ENCODE measurements at places on chromosomes 11 and 22.

- no peak for DNase-seq
Observed at GRCh38 chr22:29254286-29254660, 13.5 kb downstream of the RHBDD3 start.

DNA sequence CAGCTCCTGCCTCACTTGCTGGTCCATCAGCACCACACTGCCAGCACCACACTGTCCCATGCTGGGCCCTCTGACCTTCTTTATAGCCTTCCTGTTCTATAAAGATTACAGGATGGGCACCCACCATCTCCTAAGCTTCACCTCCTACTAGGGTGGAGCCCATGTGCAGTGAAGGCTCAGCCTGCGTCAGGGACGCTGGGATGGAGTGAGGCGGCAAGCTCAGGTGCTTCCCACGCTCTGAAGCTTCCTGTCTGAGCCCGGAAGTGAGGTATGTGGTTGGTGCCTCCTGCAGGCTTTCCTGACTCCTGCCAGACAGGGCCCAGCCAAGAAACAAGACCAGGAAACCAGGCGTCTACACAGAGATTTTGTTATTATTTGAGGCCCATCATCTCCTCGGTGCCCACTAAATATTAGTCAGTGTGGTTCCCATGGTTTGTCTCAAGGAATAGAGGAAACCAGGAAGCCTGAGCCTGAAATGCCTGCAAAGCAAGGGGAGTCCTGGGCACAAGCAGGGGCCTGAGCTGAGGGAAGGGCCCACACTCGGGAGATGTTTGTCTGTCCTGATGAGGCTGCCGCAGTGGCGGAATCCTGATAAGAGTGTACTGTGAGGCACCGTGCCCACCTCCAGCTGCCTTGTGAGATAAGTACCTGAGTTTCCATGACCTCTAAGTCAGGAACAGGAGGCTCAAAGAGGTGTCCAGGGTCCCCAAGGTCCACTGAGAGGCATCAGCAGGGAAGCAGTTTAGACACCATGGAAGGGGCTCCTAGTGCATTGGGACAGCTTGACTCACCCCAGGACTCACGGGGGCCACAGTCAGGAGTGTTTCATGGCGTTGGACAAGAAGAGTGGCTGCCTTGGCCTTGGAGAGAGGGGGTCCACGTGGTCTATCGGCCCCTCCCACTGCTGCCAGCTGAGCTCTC lies 22.0 kb downstream of the RSPH14 start:
- peak; percentile 36 for DNase-seq

DNA sequence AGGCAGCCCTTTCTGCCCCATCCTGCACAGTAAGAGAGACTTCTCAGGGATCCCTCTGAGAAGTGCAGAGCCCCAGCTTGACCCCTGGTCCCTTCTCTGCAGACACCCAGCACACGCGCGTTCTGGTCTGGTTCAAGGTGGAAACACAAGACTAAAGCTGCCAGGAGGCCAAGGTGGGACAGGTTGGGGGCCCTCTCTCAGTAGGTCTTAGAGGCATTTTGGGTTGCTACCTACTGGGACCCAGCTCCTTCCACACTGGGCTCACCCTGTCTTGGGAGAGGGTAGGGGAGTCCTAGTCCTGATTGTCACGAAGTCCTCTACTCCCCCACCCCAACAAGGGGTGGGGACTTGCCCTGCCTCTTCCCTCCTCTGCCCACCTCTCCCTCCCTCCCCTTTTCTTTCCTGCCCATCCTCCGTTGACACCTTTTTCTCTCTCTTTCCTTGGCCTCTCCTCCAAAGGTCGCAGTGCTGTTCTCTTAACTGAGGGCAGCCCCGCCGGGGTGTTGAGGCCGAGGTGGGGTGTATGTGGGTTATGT lies 763 bp upstream of the SOX10 start:
- no peak for DNase-seq

DNA sequence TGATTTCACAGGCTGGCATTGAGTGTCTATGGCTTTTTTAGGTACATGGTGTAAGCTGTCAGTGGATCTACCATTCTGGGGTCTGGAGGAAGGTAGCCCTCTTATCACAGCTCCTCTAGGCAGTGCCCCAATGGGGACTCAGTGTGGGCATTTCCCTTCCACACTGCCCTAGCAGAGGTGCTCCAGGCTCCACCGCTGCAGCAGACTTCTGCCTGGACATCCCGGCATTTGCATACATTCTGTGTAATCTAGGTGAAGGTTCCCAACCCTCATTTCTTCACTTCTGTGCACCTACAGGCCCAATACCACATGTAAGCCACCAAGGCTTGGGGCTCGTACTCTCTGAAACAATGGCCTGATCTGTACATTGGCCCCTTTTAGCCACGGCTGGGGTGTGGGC lies 78.3 kb downstream of the RNF169 start:
- DNase-seq: no peak

GRCh38 chr11:63614136-63614671 lies at the start of gene PLAAT3:
Gene PLAAT3, minus strand, starts transcription at chr11:63614433. Its CDS starts 419 bp downstream, at chr11:63614014.
- DNase-seq: no peak

DNA sequence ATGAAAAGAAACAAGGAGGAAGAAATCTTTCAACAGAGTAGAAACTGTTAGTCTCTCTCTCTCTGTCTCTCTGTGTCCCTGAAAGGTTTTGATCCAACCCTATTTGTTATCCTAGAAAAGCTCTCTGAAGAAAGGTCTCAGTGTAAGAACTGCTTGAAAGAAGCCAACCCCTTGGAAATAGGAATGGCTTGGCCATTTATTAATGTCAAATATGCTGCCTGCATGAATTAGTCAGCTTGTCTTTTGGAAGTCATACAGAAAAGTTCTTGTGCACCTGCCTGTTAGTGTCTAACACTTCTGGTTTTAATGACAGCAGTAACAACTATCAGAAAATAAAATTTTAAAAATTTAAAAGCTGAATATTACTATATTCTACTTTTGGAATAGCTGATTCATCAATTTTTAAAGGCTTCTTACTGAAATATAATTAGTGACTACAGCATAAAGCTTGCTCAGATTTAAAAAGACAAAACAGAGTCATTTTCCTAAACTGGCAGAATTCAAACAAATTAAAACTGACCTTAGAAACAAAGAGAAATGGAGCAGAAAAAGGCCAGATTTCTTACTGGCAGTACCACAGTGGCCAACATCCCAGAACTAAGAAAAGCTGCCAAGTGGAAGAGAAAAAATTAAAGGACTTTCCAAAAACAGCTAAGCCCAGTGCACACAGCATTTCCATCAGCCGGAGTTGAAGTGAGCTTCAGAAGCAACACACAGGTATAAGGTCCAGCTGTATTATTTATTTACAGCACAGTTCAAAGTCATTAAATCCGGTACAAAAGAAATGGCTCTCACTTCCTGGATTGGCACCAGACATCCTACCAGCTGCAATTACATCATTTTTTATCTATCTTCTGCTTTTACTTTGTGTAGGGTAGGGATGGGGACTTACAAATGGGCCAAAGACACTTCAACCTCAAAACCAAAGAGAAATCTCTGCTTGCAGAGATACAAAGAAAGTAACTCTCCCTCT lies 76.3 kb downstream of the PRCP start:
- DNase-seq: no peak

DNA sequence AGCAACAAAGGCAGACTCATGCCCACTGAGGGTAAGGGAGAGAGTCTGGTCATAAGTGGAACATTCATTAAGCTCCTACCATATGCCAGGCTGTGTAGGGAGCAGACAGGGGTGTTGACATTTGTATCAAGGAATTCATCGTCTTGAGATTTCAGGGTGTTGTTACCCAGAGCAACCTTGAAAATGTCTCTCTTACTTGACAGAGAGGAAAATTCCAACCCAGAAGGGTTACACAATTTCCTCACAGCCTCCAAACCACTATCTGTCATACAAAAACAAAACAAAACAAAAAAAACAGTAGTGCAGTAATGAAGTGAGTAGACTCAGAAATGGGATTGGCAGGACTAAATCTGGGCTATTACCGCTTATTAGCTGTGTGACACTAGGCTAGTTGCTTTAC lies 113.2 kb downstream of the MIAT start:
- DNase-seq: no peak

- DNase-seq: no peak
Observed at GRCh38 chr22:43094551-43094950, 5.4 kb upstream of the TTLL1 start.

DNA sequence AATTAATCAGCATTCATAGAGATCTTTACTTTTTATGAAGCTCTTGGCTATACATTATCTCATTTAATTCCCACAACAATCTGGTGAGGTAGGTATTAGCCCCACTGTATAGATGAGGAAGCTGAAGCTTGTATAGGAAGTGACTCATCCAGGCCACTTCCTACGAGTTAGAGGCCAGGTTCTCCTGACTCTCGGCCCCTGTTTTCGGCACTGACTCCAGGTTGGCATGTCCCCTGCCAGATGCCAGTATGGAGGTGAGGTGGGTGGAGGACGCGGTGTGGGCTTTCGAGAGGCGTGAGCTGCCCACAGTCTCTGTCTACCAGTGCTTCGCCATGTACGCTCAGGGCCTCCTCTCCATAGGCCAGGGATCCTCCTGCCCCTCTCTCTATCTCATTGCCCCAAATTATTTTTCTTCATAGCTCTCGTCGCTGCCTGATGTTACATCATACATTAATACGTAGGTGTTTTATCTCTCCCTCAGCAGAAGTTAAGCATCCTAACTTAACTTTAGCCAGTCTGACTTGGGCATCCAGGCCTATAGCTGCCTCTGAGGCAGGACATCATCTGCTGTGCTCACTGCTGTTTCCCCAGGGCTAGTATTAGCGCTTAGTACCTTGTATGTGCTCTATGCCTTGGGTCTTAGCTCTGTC lies 9.0 kb downstream of the DGAT2 start:
- no peak for DNase-seq

DNA sequence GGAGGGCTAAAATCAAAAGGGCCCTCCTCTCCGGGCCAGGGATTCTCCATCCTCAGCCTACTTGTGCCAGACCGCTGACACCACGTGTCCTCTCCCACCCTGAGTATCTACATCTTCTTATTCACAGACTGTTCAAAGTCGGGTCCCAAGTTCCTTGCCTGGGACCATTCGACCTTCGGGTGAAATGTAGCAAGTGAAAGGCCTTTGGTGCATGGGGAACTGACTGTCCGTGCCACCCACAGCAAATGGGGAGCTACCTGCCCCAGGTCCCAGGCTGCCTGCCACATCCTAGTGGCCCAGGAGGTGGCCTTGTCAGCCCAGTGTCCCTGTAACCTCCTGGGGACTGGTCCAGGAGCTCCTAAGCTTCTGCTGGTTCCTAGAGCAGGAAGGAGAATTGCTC lies 67.3 kb downstream of the RTL6 start:
- DNase-seq: no peak

DNA sequence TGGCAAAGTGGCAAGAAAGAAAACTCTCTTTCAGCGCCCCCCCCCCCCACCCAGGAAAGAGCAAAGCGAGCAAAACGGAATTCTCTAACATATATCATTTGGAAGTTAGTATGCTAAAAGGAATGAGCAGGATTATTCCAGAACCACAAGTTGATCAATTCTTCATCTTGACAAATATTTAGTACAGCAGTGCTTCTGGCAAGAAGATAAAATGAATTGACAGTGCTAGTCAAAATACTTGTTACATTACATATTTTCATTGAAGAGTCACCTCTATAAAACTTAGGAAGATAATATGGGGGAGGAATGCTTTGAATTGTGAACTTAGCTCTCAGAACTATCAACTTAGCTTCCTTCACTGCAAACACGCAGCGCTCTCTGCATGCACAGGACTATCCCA lies 377.4 kb downstream of the DYNC2H1 start:
- no peak for DNase-seq

DNA sequence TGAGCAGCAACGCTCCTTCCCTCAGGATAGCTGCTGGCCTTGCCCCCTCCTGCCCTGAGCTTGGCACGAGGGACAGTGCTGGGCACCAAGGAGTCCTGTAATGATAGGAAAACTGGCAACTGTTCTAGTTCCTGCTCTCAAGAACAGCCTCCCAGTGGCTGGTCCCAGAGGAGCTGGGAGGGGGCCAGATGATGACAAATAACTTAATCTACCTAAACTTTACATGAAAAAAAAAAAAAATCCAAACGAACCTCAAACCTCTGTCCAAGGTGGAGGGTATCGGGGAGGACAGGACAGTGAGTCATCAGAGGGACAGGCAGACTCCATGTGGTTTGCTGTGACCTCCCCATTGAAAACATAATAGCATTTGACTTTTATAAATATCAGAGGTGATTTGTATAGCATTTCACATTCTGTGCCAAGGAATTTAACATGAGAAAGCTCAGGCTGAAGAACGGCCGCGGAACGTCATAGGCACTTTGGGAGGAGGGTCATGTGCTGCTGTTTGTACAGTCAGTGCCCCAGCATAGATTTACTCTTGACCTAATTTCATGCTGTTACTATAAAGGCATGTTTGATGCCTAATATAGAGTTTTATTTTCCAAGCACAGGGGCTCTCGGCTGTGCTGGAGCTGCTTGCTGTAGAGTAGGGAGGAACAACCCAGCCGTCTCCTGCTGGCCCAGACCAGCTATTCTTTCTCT lies 98.2 kb upstream of the NNMT start:
- DNase-seq: no peak

GRCh38 chr22:49815641-49816091 lies 12.0 kb downstream of the BRD1 start:
- no peak for DNase-seq

DNA sequence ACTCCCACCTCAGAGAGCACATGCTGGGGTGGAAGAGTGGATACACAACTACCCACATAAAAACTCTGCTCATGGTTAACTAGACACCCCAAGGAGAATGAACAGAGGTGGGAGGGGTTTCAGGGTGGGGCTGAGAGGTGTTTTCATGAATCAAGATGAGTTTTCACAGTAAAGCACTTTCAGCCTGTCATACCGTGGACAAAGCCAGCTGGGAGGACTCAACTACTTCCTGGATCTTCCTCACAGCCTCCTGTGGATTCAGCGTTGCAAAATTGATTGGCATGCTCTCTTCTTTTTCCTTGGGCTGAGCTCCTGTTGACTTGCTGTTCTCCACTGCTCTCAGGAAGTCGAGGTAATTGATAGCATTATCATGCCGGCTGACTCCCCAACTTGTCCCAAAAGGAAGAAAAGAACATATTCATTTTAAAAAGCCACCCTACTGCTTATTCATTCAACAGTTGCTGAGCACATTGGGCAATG lies 168.5 kb downstream of the MPPED1 start:
- DNase-seq: no peak

DNA sequence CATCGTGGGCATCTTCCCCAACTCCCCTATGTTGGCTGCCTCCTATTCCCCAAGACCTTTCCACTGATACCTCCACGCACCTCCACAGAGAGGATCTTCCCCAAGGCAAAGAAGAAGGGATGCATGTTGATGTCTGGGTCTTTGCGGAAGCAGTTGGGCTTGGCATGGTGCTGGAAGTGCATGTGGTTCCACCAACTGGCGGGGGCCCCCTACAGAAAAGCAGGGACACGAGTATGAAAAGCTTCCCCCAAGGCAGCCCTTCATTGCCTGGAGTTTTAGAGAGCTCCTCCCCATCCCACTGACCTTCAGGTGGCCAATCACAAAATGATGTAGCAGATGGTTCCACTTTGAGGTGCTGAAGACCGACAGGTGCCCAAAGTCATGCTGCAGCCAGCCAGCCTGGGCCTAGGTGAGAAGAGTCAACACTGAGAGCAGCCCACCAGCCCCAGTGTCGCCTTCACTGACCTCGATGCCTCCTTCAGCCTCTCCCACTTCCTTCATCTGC lies 6.1 kb downstream of the FADS1 start:
- DNase-seq: no peak

Data from activated CD4-positive, alpha-beta T cell treated with anti-CD3 and anti-CD28 coated beads, Interleukin-2, amount 50 U/mL, for 24 hours (primary cell).